Keratinocyte (primary cell): ENCODE measurements at places on chromosomes 4 and X. TPM values are rescaled to one million over a fixed set of nuclear protein-coding genes. Genes with fewer than 3 reads are reported as not detected.

Gene NWD2
- 0.03 to 0.31 TPM (median 0.10 TPM) in 3 replicates for polyA plus RNA-seq

Gene FAM149A
- 0.41 to 0.68 TPM (median 0.66 TPM) in 3 replicates for polyA plus RNA-seq

Gene TMPRSS11B
- 0.35 to 2.0 TPM (median 0.58 TPM) in 3 replicates for polyA plus RNA-seq

Gene KDM5C
- polyA plus RNA-seq = 44.0 to 48.3 TPM (median 46.0 TPM) in 3 replicates

Gene RRH
- 0.09 to 0.20 TPM (median 0.15 TPM) in 3 replicates for polyA plus RNA-seq

Gene ATP1B4
- not detected in 3 replicates for polyA plus RNA-seq

Gene FGF5
- 3.9 to 5.4 TPM (median 4.4 TPM) in 3 replicates for polyA plus RNA-seq

Gene BTK
- 0.05 to 0.42 TPM (median 0.18 TPM) in 3 replicates for polyA plus RNA-seq

Gene RGN
- not detected in 3 replicates for polyA plus RNA-seq

Gene OPN1MW2
- not detected in 3 replicates for polyA plus RNA-seq

Gene STAP1
- polyA plus RNA-seq = not detected in 3 replicates

Gene PNMA6A
- polyA plus RNA-seq = 0.14 to 0.41 TPM (median 0.16 TPM) in 3 replicates

Gene CSAG1
- polyA plus RNA-seq = not detected in 3 replicates

Gene POU4F2
- polyA plus RNA-seq = not detected in 3 replicates

Gene MAGEC2
- not detected in 3 replicates for polyA plus RNA-seq

Gene RASL11B
- polyA plus RNA-seq = 1.1 to 1.7 TPM (median 1.4 TPM) in 3 replicates

Gene ODAPH
- 0.45 to 0.94 TPM (median 0.59 TPM) in 3 replicates for polyA plus RNA-seq

Gene HERC6
- polyA plus RNA-seq = 33.9 to 36.0 TPM (median 34.1 TPM) in 3 replicates

Gene USP53
- polyA plus RNA-seq = 16.7 to 29.0 TPM (median 22.2 TPM) in 3 replicates

Gene PLAC1
- polyA plus RNA-seq = 8.5 to 13.7 TPM (median 9.7 TPM) in 3 replicates

Gene TREX2
- 0.28 to 0.49 TPM (median 0.31 TPM) in 3 replicates for polyA plus RNA-seq

Gene TRIM61
- polyA plus RNA-seq = 0.29 to 0.58 TPM (median 0.45 TPM) in 3 replicates

Gene PALLD
- polyA plus RNA-seq = 83.5 to 152 TPM (median 136 TPM) in 3 replicates

Gene OPN1MW3
- not detected in 3 replicates for polyA plus RNA-seq

Gene HMGN5
- 1.7 to 2.2 TPM (median 1.9 TPM) in 3 replicates for polyA plus RNA-seq

Gene BLOC1S4
- polyA plus RNA-seq = 11.2 to 13.6 TPM (median 11.7 TPM) in 3 replicates

Gene BEX4
- polyA plus RNA-seq = 11.8 to 20.0 TPM (median 14.3 TPM) in 3 replicates

Gene ZGRF1
- 1.1 to 3.6 TPM (median 2.1 TPM) in 3 replicates for polyA plus RNA-seq

Gene TMEM35A
- polyA plus RNA-seq = 0.03 to 0.09 TPM in 2 of 3 replicates, not detected in the other

Gene NUDT10
- polyA plus RNA-seq = 0.24 to 0.41 TPM (median 0.26 TPM) in 3 replicates

Gene STK32B
- 1.4 to 6.7 TPM (median 3.4 TPM) in 3 replicates for polyA plus RNA-seq

Gene RTL3
- polyA plus RNA-seq = not detected in 3 replicates

Gene GAGE12F
- polyA plus RNA-seq = not detected in 3 replicates

Gene GAB1
- 10.0 to 11.0 TPM (median 10.1 TPM) in 3 replicates for polyA plus RNA-seq

Gene TRIM75
- polyA plus RNA-seq = not detected in 3 replicates

Gene GPRIN3
- not detected in 3 replicates for polyA plus RNA-seq

Gene GAB3
- 0.10 to 0.33 TPM (median 0.18 TPM) in 3 replicates for polyA plus RNA-seq

Gene FMR1NB
- polyA plus RNA-seq = not detected in 3 replicates

Gene PLP1
- not detected in 3 replicates for polyA plus RNA-seq

Gene RHOXF1
- polyA plus RNA-seq = not detected in 3 replicates

Gene USP26
- polyA plus RNA-seq = not detected in 3 replicates

Gene UNC5C
- polyA plus RNA-seq = not detected in 3 replicates

Gene USP46
- polyA plus RNA-seq = 13.7 to 20.4 TPM (median 14.4 TPM) in 3 replicates

Gene PCYT1B
- polyA plus RNA-seq = 2.9 to 5.0 TPM (median 3.7 TPM) in 3 replicates

Gene TIMM17B
- 34.3 to 52.9 TPM (median 35.5 TPM) in 3 replicates for polyA plus RNA-seq

Gene HSD17B13
- polyA plus RNA-seq = not detected in 3 replicates

Gene FAM184B
- 0.01 TPM in 3 replicates for polyA plus RNA-seq

Gene GPC3
- 0.03 to 0.08 TPM in 2 of 3 replicates, not detected in the other for polyA plus RNA-seq

Gene AFM
- 0.02 to 0.03 TPM in 2 of 3 replicates, not detected in the other for polyA plus RNA-seq

Gene AFF2
- polyA plus RNA-seq = 0.01 to 0.03 TPM (median 0.02 TPM) in 3 replicates

Gene PF4V1
- not detected in 3 replicates for polyA plus RNA-seq

Gene ESX1
- 0.03 TPM in 1 of 3 replicates, not detected in the others for polyA plus RNA-seq

Gene ARAF
- polyA plus RNA-seq = 21.3 to 40.5 TPM (median 22.4 TPM) in 3 replicates

Gene LRP2BP
- 0.03 to 0.22 TPM (median 0.15 TPM) in 3 replicates for polyA plus RNA-seq

Gene RLIM
- 16.7 to 23.8 TPM (median 17.5 TPM) in 3 replicates for polyA plus RNA-seq

Gene ANXA3
- 380 to 463 TPM (median 425 TPM) in 3 replicates for polyA plus RNA-seq

Gene PHKA1
- 5.7 to 7.1 TPM (median 5.7 TPM) in 3 replicates for polyA plus RNA-seq
